Hematopoietic multipotent progenitor cell treated with erythropoietin and hydrocortisone succinate and interleukin-3 and kit ligand, for 4 days (in vitro differentiated cells): ENCODE measurements at places on chromosomes 7 and 10.

DNA sequence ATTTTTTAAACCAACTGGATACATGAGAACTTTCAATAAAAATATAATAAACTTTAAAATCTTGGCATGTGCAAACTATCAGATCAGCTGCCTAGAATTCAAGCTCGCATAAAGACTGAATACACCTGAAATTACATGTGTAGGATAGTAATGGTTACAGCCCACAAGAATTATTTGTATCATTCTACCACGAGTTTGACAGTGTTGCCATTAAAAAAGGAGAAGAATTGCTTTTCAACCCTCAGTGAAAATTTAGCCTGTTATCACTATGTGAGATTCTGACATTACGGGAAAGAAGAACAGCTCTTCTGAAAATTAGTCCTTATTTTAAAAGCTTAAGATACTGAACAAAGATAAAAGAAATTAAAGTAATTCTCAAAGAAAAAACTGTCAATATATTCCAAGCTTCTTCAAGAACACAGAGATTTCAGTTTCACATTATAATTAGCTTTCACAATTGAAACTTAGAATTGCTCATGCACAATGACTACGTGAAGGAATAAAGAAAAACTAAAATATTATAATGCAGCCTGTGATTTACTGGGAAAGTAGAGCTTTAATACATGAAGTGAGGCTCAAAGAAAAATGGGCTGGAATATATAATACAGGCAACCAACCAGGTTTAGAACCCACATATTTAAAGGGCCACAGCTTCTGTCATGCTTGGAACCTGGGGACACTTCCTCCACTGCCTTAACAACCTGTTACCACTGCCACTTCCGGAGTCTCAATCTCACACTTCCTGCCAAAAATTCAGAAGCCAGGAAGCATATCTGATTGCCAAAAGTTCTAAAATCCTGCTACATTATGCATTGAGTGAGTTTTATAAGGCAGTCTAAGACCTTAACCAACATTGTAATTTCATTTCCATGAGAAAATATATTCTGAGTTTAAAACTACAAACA lies 23.2 kb downstream of the TPK1 start:
- peak; percentile 51 for DNase-seq

DNA sequence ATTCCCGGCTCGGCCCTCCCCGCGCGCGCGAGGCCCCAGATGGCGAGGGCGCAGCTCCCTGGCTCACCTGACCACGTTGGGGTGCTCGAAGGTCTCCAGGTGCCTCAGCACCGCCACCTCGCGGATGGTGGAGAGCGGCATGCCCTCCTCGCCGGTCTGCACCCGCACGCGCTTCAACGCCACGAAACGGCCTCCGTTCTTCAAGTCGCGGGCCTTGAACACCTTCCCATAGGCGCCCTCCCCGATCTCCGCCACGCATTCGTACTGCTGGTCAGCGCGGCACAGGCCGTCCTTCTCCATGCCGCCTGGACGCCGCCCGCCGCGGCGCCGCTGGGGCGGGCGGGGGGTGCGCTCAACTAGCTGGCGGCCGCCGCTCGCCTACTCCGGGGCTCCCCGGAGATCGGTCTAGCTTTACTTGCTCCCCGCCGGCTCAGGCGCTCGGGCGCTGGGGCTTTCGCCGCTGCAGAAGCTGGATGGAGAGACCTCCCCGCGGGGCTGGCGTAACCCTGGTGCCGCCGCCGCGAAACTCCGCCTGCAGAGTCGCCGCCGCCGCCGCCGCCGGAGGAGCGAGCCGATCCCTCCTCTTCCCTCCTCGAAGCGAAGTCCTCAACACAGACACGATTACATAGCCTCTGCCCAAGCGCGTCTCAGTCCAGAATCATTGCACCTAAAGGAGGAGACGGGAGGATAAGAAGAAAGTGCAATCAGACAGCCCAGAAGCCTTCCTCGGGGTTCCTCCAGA lies 3.2 kb downstream of the CDK6 start:
- DNase-seq = peak; percentile 93

DNA sequence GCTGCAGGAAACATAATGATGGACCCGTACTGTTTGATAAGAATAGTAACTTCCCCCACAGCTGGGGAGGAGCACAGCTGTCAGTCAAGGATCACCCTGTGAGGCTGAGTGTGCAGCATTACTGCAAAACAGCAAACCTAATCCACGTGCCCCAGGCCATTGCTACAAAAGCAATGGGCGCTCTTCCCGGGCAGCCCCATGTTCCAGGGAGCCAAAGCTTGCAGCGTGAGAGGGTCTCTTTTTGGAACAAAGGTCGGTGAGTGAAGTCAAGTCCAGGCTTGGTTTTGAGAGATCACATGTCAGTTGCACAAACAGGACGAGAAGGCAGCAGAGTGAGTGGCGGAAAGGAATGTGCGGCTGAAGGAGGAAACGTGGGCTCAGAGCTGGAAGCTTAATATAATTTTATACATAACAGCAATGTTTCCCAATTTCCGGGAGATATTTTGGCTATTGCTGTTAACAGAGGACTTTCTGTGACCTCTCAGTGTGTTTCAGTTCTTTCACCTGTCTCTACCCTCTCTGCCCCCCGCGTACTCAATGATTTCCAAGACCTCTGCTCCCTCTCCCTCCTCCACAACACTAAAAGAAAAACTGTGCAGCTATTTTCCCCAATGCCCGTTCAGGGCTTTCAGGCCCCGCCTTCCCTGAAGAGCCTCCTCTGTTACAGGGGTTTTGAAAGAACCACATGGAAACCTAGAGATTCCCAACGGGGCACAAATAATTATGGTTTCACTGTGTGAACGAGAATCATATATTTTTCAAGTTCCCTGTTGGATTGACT lies 128.9 kb downstream of the MTPAP start:
- DNase-seq = peak; percentile 92

GRCh38 chr10:22897371-22897770 lies 30.5 kb upstream of the ARMC3 start:
- no peak for DNase-seq

DNA sequence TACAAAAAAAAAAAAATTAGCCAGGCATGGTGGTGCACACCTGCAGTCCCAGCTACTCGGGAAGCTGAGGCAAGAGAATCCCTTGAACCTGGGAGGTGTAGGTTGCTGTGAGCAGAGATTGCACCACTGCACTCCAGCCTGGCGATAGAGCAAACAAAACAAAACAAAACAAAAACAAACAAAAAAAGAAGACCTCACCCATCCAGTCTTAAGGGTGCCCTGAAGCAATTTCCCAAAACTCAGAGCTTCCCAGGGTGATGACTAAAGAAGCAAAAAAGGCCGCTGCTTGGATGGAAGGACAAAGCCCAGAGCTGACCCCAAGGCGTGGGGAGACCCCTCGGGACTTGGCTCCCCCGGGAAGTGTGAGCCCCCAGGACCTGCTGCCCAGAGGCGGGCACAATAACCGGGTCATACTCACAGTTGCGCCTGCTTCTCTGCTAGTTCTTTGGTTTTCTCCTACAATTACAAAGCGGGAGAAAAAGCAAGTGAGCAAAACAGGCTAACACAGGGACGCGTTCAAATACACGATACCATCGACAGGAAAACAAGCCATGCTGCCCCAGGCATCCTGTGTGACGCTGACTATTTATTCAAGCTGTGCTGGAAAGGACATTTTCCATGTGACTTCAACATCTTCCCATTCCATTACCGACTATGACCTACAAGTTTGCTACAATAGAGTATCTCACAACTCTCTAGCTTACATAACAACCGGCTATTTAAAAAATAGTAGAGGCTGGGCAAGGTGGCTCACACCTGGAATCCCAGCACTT lies 29.9 kb downstream of the PAPOLB start:
- DNase-seq = no peak

DNA sequence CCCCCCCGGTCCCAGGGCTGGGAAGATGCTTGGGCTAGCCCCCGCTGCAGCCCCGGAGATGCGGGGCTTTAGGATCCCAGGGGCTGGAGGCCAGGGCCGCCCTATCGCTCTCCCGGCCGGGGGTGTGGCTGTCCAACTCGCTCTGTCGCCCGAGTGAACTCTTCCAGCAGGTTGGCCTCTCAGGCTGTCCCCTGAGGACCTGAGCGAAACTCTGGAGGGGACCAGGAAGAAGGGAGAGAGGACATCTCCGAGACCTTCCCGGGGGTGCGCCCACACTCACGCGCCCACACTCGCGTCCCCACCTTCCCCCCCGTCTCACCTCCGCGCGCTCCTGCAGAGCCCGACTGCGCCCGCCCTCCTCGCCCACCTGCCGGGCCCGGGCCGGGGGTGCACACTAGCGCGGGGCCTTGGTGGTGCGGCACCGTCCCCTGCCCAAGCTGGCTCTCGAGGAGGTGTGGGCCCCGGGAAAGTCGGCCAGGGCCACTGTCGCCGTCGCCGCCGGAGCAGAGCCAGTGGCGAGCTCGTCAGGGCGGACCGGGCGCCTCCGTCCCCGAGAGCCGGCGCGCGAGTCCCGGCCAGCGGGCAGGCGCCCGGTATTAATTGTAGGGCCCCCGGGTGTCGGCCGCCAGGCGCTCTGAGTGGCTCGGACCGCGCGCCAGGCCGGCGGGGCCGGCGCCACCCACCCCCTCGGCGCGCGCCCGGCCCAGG lies 101.7 kb upstream of the SVIL start:
- peak; percentile 56 for DNase-seq

DNA sequence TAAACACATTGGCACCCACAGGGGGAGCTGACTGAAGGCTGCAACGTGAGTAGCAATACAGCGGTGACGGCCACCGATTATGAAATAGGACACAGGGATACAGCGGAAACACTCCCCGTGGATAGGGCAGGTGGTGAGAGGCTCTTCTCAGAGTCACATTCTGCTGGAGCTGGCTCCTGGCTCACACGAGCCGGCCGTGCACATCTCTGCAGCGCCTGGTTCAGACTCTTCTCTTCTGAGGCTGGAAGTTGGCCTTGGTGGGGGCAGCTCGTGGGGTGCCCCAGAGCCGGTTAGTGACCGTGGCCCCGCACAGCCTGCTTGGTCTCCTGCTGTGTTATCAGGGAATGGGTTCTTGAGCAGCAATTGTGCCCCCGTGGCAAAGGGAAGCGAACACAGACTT lies 61.3 kb upstream of the EN2 start:
- no peak for DNase-seq

DNA sequence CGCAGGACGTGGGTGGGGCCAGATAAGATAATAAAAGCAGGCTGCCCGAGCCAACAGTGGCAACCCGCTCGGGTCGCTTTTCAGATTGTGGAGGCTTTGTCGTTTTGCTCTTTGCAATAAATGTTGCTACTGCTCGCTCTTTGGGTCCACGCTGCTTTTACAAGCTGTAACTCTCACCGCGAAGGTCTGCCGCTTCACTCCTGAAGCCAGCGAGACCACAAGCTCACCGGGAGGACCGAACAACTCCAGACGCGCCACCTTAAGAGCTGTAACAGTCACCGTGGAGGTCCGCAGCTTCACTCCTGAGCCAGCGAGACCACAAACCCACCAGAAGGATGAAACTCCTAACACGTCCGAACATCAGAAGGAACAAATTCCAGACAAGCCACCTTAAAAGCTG lies 286.6 kb upstream of the MAGI2 start:
- DNase-seq = no peak
